ENCODE measurements at places on chromosomes 5 and 9.

DNA sequence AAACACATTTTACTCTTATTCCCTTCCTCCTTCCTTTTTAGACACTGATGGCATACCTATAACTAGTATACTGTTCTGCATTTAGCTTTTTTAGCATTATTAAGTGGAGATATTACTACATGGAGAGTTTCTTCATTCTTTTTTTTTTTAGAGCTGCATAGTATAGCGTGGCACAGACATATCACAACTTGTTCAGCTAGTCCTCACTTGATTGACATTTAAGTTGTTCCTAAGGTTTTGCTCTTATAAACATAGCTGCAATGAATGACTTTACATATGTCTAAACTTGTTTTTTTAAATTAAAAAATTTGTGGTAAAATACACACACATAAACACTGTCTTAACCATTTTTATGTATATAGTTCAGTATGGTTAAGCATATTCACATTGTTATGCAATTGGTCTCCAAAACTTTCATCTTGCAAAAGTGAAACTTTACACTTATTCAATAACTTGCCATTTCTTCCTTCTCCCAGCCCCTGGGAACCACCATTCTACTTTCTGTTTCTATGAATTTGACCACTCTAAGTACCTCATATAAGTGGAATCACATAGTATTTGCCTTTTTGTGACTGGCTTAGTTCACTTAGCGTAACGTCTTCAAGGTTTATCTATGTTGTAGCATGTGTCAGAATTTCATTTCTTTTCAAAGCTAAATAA lies 48.7 kb downstream of the ANKDD1B start:
- DNase-seq = peak; percentile 81

- no peak for DNase-seq
Observed at GRCh38 chr5:74885170-74885569, 19.0 kb upstream of the FAM169A start.

DNA sequence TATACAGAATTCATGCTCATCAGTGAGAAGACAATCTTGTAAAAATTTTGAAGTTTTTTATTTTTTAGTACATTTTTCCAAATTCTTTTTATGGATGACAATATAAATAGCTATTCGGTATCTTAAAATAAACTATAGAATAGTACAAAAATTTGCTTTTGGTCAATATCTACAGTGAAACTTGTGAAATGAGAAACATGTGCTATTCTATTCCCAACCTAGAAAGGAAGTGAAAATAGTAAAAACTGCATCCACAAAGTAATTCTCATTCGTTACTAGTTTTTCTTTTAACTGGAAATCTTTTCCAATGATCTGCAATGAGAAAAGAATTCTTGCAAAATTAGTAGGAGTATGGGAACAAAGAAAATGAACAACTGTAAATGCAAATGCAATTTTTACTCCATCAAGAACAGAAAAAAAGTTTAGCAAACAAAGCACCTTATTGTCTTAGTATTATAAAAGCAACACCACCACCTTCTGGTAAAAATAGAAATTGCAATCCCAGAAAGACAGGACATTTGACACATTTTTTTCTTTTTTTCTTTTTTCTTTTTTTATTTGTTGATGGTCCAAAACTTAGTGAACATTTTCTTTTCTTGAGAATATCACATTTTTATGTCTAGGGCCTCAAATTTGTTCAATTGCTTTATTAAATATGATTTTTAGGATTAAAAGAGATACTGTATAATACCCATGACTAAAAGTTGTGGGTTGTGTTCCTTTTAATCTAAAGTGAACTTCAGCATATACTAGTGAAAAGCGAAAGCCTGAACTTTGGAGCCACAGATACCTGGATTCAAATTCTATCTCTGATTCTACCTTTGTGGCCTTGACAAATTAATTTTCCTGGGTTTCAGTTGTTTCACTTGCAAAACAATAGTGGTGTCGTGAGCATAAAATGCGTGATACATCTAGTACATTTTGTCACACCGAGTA lies 72.3 kb downstream of the SLCO4C1 start:
- peak; percentile 70 for DNase-seq

- DNase-seq = no peak
Observed at GRCh38 chr9:90840696-90841095, 39.1 kb downstream of the SYK start.

- DNase-seq = peak; percentile 90
Observed at GRCh38 chr9:98146101-98146991, 27.3 kb upstream of the TRIM14 start.

- DNase-seq = no peak
Observed at GRCh38 chr5:134540747-134541733, 15.6 kb downstream of the JADE2 start.
